ENCODE measurements at places on chromosomes 7 and 10.

- DNase-seq = no peak
These were observed 411.6 kb downstream of the EXOC4 start for GRCh38 chr7:133664528-133664927.

DNA sequence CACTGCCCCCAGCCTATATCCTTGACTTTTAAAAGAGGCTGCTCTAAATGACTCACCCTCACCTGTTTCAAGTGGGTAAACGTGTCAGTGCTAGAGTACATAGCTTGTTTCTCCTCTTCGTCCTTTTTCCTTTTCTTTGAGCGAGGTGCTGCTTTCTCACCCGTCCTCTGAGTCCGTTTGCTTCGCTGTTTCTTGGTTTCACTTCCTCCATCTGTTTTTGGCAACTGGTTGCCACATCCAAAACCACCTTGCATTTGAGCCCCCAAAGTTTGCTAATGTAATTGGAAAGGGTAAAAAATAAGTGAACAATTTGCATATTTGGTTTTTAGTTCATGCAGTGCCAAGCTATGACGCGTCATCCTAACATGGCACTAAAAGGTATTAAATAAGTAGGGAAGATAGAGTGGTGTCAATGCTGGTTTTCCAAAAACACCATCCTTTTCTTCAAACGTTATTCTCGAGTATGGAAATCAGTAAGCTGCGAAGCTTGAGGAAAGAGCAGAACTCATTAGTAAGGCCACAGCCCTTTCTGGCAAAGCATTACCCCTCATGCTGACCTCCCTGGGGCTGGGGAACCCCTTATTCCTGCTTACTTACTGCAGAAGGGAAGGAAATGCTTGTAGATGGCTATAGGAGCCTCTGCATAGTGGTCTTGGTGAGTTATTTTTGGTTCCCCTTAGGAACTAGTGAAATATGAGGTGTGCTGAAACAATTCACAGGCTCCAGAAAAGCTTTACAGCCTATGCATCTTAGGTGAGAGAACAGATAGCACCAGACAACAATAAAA lies 133.5 kb downstream of the GALNT11 start:
- DNase-seq = no peak

- DNase-seq = no peak
These were observed 363.7 kb upstream of the PODXL start for GRCh38 chr7:131919920-131920709.

- no peak for DNase-seq
These were observed 460.2 kb downstream of the DNAJB9 start for GRCh38 chr7:109029866-109030265.

DNA sequence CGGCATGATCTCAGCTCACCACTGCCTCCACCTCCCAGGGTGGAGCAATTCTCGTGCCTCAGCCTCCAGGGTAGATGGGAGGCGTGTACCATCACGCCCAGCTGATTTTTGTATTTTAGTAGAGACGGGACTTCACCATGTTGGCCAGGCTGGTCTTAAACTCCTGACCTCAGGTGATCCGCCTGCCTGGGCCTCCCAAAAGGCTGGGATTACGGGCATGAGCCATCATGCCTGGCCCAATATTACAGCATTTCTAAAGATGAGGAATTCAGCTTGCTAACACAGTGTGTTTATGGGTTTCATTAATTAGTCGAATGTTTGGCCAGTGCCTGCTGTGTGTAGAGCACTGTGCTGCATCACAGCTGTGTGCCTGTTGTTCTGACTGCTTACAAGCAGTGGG lies 3.7 kb downstream of the WDR37 start:
- DNase-seq = no peak

- no peak for DNase-seq
These were observed 101.3 kb downstream of the HIF1AN start for GRCh38 chr10:100636848-100637553.

GRCh38 chr10:45428611-45429510 lies 54.8 kb downstream of the ALOX5 start:
- DNase-seq = no peak

DNA sequence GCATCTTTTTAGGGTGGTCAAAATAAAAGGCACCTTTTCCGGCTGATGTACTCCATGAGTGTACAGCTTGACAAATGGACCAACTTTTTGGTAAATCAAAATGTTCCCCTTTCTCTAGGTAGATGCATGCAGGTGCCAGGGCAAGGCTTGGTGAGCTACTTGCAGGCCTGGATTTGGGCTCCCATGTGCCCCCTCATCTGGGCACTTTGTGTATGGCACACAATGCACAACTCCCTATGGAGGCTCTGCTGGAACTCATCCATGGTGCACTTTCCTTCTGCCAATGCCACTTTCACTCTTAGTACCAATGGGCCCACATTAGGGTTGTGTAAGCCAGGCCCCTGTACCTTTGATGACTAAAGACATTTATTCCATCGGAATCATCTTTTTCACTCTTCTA lies 300.8 kb downstream of the SDHAF3 start:
- no peak for DNase-seq

DNA sequence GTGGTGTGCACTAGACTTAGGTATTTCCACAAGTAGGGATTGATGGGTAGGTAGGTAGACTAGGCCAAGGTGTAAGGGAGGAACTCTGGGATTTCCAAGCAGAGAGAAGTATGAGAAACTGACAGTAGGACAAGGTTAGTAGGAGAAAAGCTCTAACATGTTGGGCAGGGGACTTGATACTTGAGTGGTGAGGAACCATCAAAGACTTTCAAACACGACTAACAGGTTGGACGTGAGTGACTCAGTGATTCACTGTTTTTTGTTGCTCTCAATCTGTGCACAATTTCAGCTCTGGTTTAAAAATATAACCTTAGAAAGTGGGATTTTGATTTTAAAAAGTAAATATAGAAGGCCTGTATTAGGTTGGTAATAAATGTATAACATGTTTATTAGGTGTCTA lies 44.4 kb downstream of the KLHDC10 start:
- no peak for DNase-seq

GRCh38 chr7:100437150-100438100 lies 1.1 kb upstream of the PPP1R35 start:
- DNase-seq = no peak

GRCh38 chr10:113228530-113228929 lies 278.5 kb downstream of the TCF7L2 start:
- no peak for DNase-seq

GRCh38 chr7:84490661-84491060 lies 296.1 kb upstream of the SEMA3A start:
- DNase-seq = no peak

- DNase-seq = peak; percentile 33
These were observed 3.0 kb upstream of the DLX5 start for GRCh38 chr7:97027427-97028234.

- DNase-seq = no peak
These were observed 7.7 kb downstream of the PON2 start for GRCh38 chr7:95427166-95427565.

DNA sequence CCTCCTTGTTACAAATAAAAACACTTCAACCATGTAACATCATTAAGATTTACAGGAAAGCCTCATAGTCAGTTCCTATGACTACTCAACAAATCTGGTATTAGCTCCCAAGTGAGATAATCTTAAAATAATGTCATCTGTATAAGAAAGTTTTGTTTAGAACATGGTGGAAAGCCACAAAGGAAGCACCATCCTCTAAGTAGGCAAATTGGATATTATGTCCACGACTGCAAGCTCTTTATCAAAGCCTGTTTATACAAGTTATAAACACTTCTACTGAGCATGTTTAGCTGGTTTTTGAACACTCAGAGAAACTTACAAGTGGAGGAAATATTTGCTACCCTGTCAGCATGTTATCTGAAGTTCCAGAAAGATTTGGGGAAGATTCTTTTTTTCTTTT lies 349.8 kb downstream of the ARL4A start:
- no peak for DNase-seq

- DNase-seq = no peak
These were observed 142.9 kb downstream of the NOC3L start for GRCh38 chr10:94219829-94220228.

DNA sequence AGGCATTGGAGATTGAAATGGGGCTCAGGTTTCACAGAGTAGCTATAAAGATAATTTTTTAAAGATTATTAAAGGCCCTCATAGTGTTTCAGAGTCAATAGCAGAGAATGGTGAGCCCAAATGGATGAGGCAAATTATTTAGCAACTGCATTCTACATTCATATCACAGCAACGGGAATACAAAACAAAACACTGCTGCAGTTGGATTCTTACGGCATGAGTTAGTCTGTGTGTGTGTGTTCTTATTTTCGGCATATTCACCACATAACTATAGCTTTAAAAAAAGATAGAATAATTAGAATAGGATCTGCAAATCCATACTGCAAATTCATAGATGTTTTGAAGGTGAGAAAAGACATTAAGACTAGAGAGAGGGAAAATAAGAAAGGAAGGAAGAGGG lies 66.0 kb downstream of the SUGCT start:
- no peak for DNase-seq

DNA sequence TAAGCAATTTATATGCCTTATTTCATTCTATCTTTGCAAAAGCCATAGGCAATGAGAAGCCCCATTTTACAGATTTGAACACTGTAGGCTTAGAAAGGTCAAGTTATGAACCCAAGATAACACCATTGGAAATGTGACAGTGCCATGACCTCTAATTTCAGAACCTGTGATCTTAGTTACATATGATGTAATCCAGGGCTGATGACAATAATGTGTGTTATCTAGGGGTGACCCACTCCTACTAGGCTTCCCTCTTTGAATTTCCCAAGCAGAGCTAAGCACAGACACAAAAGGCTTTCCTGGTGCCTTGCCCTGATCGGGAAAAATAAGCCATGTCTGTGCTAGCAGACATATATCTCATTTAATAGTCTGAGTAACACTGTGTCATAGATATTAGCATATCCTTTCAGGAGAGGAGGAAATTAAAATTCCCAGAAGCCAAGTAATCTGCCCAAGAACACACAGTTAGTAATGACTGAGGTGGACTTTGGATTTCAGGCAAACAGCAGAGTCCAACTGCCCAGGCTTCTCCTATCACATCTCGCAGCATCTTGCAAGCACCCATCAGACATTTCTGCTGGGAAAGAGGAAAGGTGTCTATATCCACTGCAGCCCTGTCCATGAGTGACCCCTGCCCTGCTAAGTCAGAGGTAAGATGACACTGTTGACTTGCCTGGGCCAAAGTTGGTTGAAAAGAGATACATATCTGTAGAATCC lies 2.8 kb upstream of the TECTB start:
- DNase-seq = no peak

DNA sequence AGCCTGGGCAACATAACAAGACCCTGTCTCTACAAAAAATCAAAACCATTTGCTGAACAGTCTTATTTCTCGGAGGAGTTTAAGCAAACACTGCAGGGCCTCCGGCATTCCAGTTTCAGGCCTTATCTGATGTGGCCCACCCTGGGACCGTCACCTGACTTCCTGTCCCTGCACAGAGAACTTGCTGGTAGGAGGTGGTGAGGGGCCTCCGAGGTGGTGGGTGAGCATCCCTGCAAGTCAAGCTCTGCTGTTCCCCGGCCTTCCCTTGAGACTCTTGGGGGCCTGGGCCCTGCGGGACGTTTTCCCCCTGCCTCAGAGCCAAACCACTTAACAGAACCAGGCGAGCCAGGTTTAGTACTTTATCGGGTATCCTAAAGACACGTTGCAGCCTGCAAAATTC lies 44.5 kb upstream of the AP5Z1 start:
- no peak for DNase-seq

GRCh38 chr10:49512121-49512809 lies 26.7 kb downstream of the ERCC6 start:
- no peak for DNase-seq

DNA sequence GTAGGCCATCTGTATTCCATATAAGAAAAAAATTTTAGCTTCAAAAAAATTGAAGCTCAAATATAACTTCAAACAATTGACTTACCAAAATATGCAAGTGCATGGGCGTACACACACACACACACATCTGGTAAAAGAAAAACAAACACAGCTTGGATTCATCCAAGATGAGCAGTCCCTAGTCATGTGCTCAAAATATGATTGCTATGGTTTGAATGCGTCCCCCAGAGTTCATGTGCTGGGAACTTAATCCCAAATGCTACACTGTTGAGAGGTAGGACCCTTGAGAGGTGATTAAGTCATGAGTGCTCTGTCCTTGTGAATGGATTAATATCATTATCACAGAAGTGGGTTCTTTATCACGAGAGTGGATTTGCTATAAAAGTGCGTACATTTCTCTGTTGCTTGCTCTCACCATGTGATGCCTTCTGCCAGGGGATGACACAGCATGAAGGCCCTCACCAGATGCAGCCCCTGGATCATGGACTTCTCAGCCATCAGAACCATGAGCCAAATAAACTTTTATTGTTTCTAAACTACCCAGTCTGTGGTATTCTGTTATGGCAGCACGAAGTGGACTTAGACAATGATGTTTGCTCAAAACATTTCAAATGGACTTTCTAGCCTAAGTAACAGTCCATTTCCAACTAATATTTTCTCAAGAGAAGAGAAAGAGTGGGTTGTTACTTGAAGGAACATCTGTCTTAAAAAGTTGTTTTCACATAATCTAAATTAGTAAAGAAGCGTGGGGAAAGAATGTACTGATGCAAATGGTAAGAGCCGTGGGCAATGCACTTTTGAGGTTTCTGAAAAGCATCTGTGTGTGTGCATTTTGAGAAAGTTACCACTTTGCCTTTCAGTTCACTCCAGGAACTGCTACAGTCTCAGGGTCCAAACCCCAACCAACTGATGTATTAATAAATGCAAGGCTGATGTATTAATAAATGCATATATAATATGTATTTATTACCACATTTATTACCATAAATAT lies 15.1 kb upstream of the SVIL start:
- DNase-seq = no peak

GRCh38 chr7:141752634-141753033 lies 11.3 kb upstream of the TAS2R3 start:
- DNase-seq = no peak

- no peak for DNase-seq
These were observed 28.5 kb downstream of the GRB10 start for GRCh38 chr7:50754241-50754640.
